ENCODE measurements at places on chromosomes 5 and 9.

DNA sequence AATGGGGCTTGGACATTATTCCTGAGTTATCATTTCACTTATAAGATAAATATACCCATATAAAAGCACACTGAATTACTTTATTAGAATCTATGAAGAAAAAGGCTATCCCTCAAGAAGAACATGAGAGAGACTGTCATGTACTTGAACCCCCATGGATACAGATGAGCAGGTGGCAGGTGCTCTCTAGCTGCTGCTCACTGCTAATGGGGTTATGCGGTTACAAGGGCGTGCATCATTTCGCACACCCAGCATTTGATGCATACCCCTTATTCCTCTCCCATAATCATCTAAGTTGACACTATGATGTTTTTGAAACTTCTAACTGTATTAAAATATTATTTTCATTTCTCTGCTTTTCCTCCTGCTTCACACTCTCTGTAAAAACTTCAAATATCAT lies 16.4 kb downstream of the ITK start:
- DNase-seq, result no peak

DNA sequence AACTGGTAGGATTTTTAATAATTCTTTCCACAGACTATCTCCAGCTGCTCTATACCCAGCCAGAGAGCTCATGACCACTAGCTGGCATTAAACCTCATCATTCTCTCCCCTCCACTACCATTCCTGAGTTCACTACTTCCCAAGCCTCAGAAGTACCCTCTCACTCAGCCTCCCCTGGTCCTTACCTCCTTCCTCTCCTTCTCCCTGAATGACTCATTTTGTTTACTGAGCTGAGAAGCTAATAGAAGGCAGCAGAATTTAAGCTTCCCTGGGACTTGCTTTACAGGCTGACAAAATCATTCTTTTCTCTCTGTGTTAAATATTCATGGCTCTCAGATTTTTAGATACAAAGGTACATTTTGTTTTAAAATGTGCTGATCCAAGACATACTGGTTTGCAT lies 305.4 kb downstream of the TLR4 start:
- DNase-seq, result no peak

GRCh38 chr5:55994495-55994997 lies at the start of gene IL6ST:
Gene IL6ST (minus strand): TSS chr5:55994963. CDS start chr5:55976278, 18,685 bp downstream.
- DNase-seq, result peak; percentile 45

- no peak for DNase-seq
Observed at GRCh38 chr9:127817881-127818434, 15.3 kb downstream of the FPGS start.

DNA sequence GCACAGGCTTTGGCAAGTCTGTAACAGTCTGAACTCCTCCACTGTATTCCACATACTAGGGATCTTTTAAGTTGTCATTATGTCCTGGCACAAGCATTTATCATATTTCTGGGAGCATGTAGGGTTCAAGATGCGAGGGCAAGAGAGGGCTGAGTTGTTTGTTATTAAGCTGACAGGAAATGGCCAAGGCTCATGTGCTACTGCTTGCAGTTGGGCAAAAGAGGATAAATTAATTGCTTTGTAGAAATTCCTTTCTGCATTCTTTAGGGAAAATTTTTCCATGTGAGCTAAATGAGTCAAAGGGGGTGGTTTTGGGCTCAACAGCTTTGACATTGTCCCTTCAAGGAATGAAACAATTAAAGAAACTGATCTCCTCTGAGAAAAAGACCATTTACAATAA lies 35.4 kb downstream of the DOCK8 start:
- no peak for DNase-seq

GRCh38 chr5:2680979-2681378 lies 70.5 kb downstream of the IRX2 start:
- no peak for DNase-seq

- no peak for DNase-seq
Observed at GRCh38 chr5:71700803-71701202, 18.3 kb upstream of the CARTPT start.

GRCh38 chr5:99169309-99169708 lies 240.5 kb upstream of the CHD1 start:
- DNase-seq, result no peak

- DNase-seq, result no peak
Observed at GRCh38 chr5:177588413-177588909, 3.5 kb upstream of the TMED9 start.

DNA sequence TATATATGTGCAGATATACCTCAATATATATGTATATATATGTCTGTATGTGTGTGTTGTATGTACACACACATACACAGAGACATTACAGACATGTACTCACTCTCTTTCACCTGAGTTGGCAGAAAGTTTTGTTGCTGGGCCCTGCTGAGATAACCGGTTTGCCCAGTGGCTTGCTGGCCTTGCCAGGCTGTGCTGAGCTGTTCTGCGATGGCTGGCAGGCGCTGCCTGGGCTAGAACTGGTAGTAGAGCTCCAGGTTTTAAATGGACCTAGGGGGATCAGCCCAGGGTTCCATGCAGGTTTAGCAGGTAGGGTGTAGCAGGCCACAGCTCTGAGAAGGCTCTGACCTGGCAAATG lies 394.3 kb downstream of the GADD45G start:
- DNase-seq, result no peak

DNA sequence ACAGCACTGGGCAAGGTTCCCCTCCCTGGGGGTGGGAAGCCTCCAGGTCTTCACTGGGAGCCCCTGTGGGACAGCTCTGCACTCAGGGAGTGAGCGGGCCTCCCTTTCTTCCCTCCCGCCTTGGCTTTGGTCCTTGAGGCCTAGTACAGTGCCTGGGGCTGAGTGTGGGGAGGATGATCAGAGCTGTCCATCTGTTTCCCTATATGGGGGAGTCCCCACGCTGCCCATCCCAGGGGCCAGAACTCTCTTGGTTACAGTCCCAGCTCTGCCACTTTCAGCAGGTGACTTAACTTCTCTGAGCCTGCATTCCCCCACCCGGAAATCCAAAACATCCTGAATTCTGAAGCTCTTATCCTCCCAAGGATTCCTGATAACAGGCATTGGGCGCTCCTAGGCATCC lies 42.6 kb downstream of the DAB2IP start:
- DNase-seq, result no peak

Data from HEK293T (cell line).